ENCODE measurements at places on chromosomes 16 and 17. TPM values are rescaled to one million over a fixed set of nuclear protein-coding genes. Genes with fewer than 3 reads are reported as not detected.
A peak's percentile ranks its signal among the peaks of the same experiment; 100 is the strongest.

Gene HID1
- 14.4 TPM for total RNA-seq

Gene CDRT15
- total RNA-seq, result not detected

Gene CFAP119
- 2.2 TPM for total RNA-seq

Gene ZSCAN10
- total RNA-seq, result not detected

Gene OTOP2
- not detected for total RNA-seq

Gene CCDC43
- 16.5 TPM for total RNA-seq

Gene ALKBH5
- total RNA-seq, result 86.9 TPM

Gene HBA1
- total RNA-seq, result 275 TPM

Gene QPRT
- total RNA-seq, result 3.4 TPM

Gene NEUROD2
- total RNA-seq, result not detected

DNA sequence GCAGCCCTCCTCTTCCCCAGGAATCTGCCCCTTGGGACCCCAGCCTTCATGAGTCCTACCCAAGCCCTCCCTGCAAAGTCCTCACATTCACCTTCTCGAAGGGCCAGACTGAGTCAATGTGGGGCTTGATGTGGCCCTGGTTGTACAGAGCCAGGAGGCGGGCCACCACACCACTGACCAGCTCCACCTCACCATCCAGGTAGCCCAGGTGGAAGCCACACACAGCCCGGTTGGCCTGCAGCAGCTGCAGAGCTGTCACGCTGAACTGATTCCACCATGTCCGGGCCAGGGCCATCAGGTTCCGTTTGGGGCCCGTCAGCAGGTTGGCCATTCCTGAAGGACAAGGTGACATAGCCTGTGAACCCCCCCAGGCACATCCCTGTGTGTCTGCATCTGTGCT lies 6.0 kb downstream of the VAT1 start:
- no peak for DNase-seq

DNA sequence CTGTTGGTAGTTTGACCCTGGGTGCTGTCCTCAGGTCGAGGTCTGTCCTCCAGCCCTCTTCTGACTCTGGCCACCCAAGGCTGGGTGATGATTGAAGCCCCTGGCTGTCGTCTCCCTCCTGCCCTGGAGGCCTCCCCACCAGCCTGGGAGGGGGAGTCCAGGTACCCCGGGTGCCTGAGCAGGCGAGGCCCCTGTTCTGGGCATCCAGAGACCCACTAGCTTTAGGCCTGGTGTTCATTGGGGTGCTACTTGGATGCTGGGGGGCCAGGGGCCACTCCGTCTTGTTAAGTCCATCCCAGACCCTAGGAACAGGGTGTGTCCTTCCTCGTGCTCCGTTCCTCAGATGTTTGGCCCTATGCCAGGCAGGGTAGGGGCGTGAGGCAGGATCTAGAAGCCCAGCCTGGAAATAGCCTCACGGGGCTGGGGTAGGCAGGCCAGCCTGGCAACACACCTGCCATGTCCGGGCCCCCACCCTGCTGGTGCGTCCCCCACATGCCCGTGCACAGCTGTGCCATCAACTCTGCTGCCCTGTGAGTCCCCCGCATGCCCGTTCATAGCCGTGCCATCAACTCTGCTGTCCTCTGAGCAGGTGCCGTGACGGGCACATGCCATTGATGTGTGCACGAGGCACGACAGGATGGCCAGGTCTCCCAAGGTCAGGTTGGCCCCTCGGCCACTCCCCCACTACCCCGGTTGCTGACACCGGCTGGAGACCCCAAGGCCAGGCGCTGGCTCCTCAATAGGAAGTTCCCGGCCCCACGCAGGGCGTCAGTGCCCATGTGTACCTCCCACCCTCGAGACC lies 36.9 kb downstream of the GINS2 start:
- DNase-seq, result no peak

DNA sequence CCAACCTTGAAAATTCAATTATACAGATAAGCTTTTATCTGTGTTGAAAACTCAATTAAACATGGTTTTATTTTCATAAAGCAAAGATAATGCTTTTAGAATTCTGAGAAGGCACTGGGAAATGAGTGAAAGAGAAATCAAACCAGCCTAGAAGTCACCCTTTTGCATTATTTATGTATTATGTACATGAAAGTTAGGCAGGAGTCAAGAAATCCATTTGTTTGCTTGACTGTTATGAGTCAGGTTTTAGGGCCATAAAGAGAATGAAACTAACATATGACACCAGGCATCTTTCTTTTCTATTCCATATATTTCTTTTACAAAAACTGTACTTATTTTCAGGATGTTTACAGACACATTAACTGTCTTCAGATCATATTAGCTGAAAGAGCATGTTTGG lies 23.3 kb upstream of the CDH8 start:
- DNase-seq, result no peak

DNA sequence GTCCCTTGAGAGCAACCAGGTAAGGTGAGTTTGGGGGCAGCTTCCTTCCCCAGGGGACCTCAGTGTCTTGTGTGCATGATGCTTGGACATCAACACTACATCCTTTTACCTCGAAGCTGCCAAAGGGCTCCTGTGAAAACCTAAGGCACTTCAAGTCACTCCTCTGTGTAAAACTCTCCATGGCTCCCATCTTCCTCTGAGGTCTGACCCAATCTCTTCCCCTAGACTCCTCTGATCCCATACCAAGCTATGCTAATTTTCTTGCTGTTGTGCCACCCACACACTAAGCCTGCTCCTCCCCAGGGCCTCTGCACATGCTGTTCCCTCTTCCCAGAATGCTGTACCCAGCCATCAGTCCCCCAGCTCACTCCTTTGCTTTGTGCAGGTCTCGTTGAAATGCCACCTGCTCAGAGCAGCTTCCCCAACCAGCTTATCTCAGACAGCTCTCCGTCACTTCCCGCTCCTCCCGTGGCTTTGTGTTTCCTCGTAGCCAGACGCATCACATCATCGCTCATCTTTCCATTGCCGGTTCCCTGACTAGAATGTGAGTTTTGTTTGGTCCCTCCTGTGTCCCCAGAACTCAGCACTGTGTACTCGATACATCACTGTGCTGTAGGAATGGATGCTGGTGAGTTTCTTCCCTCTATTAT lies 78.4 kb downstream of the CNGB1 start:
- no peak for DNase-seq

- DNase-seq, result no peak
These were observed 9.0 kb downstream of the MAP2K6 start for GRCh38 chr17:69423450-69423849.

DNA sequence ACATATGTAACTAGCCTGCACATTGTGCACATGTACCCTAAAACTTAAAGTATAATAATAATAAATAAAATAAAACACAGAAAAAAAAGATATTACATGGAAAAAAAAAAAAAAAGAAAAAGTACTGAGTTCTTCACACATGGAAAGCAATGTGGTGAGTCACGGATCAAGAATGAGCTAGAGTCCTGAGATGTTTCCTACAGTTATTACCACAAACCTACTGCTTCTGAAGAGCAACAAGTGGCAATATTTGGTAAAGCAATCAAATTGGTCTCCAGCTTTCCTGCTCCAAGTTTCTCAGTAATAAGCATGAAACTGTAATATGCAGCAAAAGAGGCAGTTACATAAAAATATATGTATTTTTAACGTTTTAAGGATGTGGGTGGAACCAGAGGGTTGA lies 223.3 kb upstream of the SALL1 start:
- no peak for DNase-seq

DNA sequence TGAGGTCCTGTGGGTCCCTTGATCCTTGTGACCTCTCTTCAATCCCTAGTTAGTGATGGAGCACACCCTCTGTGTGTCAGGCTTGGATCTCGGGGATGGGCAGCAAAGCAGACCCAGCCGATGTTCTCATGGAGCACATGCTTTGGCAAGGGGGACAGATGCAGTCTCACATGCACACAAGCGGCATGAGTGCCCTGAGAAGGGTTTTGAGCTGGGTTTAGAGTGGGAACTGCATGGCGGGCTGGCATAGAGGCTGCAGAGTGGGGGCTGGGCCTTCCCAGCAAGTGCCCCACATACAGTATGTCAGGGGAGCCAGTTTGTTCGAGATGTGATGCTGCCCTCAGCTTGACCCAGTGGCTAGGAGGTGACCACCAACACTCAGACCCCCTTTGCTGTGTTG lies 41.6 kb downstream of the B9D1 start:
- DNase-seq, result no peak

- no peak for DNase-seq
These were observed 105.8 kb downstream of the ZNF778 start for GRCh38 chr16:89323120-89323960.

GRCh38 chr17:30956764-30957374 lies 14.0 kb upstream of the RNF135 start:
- peak; percentile 45 for DNase-seq

DNA sequence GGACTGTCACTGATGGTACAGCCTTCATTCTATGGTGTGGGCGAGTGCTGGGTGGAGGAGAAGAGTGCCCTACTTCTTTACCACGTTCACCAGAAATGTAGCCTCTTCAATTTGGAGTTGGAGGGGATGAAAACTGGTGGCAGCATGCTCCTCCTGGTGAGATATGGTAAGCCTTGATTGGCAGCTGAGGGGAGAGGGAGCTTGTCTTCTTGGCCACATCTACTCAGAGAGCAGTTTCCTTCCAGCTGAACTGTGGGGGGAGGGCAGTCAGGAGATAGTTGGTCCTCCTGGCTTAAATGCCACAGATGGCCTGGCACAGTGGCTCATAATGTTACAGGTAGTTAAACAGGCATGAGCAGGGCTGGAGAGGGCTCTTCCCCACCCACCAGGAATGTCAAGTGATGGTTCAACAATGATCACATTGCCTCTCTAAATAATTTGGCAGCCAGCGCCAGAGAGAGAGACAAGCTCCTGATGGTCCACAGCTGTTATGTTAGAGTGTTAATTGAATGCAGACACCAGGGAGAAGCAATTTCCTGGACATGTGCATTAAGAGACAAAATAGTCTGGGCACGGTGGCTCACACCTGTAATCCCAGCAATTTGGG lies 9.0 kb upstream of the MAPK3 start:
- no peak for DNase-seq

- DNase-seq, result no peak
These were observed 13.2 kb downstream of the STARD3 start for GRCh38 chr17:39650121-39650579.

DNA sequence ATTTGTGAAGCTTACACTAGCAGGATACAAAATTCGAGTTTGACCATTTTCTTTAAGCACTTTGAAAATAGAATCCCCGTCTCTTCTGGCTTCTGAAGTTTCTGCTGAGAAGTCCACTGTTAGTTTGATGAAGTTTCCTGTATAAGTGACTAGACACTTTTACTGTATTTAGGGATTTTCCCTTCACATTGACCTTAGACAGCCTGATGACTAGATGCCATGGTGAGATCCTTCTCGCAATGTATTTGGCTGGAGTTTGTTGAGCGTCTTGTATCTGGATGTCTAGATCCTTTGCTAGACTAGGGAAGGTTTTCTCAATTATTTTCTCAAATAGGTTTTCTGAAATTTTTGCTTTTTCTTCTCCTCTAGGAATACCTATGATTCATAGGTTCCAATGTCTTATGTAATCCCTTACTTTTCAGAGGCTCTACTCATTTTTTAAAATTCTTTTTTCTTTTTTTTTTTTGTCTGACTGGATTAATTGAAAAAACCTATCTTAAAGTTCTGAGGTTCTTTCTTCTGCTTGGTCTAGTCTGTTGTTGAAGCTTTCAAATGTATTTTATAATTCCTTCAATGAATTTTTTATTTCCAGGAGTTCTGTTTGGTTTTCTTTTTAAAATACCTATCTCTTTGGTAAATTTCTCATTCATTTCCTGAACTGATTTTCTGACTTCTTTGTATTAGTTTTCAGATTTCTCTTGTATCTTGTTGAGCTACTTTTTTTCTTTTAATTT lies 63.7 kb upstream of the ABCC11 start:
- no peak for DNase-seq

DNA sequence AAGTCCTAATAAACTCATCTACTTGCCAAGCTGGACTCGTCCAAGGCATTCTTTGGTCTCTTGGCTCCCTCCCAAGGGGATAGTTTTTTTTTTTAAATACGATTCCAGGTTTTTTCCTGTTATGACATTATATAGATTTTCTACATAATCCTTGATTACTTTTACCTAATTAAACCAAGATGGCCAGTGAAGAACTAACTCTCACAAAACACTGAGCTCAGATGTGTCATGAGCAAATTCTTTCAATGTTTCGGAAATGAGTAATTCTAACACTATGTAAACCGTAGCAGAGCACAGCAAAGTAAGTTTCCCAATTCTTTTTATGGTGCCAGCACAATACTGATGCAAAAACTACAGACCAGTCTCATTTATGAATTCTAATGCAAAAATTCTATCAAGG lies 1.8 kb downstream of the ZNF23 start:
- no peak for DNase-seq

- DNase-seq, result no peak
These were observed 44.0 kb upstream of the PABPN1L start for GRCh38 chr16:88910284-88911135.

GRCh38 chr16:78955206-78955605 lies 645.3 kb downstream of the MAF start:
- DNase-seq, result no peak

- DNase-seq, result no peak
These were observed 28.4 kb upstream of the GINS3 start for GRCh38 chr16:58363746-58364393.

GRCh38 chr17:58156839-58157803 lies 8.9 kb downstream of the OR4D1 start:
- no peak for DNase-seq

GRCh38 chr17:52827526-52827925 lies 669.0 kb upstream of the CA10 start:
- DNase-seq, result no peak

DNA sequence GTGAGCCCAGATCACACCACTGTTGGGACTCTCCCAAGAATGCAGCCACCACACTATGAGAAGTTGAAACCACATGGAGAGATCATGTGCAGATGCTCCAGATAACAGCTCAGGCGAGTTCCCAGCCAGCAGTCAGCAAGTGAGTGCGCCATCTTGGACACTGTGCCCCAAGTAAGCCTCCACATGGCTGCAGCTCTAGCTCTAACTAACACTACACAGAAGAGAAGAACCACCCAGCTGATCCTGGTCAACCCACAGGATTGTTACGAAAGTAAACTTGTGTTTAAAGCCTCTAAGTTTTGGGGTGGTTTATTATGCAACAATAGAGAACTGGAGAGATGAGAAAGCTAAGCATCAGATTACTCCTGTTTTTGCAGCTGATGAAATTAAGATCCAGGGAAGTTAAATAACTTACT lies 25.8 kb downstream of the SLC38A7 start:
- no peak for DNase-seq

GRCh38 chr17:70678889-70679288 lies 509.6 kb downstream of the KCNJ2 start:
- DNase-seq, result no peak

DNA sequence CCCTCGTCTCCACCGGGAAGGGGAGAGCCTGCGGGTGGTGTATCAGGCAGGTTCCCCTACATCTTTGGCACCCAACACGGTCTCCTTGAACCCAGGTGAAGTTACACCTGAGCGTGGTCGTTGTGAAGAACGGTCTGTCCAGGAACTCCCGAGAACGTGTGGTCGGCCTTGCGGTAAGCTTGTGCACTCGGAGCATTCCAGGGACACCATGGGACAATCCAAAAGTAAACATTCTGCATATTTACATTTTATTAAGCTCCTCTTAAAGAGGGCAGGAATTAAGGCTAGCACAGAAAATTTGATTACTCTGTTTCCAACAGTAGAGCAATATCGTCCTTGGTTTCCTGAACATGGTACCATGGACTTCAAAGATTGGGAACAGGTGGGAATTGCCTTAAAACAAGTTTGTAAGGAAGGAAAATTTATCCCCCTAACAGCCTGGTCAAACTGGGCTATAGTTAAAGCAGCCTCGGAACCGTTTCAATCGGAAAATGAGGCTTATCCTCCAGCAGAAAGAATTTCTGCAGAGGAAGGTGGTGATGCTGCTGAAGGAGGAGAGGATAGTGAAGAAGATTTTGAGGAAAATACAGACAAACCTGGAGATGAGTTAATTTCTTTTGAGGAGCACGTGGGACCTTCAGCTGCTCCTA lies 18.2 kb downstream of the ALOX15B start:
- DNase-seq, result peak; percentile 53

GRCh38 chr17:43875476-43876147 lies 28.6 kb downstream of the CD300LG start:
- no peak for DNase-seq

Data from mesenteric fat pad (tissue), 1 donor.